Activated naive CD4-positive, alpha-beta T cell treated with anti-CD3 and anti-CD28 coated beads for 36 hours (primary cell): ENCODE measurements at places on chromosomes 2 and 18. TPM values are rescaled to one million over a fixed set of nuclear protein-coding genes. Genes with fewer than 3 reads are reported as not detected.

DNA sequence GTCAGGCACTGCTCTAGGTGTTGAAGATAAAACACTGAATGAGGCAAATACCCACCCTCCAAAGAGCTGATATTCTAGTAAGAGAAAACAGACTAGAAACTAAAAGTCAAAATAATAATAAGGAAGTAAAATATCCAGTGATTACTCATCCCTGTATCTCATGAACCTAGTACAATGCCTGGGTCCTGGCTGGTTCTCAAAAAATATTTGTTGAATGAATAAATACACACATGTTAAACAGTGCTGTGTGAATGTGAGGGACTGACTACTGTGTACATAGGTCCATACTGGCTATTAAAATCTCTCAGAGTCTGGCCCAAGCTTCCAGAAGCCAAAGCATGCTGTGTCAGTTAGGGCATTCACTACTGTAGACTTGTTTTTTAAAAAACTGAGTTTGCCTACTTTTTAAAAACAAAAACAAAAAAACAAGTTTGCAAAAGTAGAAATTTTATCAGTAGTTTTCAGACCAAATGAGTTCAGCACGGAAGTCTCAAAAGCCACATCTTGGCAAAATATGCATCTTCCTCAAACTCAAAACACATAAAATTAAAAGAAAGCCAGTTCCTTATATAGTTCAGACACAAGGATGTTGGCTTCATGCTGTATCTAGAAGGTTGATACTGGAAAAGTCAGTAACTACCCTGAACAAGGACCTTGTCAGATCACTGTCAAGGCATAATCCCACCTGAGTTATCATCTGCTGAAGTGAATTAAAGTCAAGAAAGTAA lies 136.2 kb downstream of the THADA start:
- H3K27ac ChIP-seq, result no peak overlapping the region
- H3K27me3 ChIP-seq, result no peaks in the 10 kb centered on the region

DNA sequence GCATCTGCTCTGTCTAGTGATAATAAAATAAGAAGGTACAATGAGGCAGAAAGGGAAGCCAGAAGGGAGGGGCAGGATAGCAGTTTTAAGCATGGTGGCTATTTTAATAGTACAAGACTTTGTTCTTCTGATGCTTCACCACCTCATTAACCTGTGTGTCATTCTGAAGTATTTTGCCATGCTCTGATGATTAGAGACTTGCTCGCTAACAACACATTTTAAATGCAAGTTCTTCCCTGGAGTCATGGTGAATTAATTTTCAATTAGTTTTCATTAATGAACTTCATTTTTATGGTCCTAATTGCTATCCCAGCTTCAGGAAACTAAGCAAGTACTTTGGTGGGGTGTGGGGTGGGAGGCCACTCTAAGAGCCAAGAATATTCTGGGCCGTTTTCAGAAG lies 25.7 kb upstream of the LNPK start:
- peaks cover 19% of the 10 kb centered on the region for H3K27me3 ChIP-seq
- no peak for DNase-seq
- H3K4me1 ChIP-seq, result no peaks in the 10 kb centered on the region
- H3K4me3 ChIP-seq, result no peak overlapping the region
- no peak overlapping the region for H3K27ac ChIP-seq

DNA sequence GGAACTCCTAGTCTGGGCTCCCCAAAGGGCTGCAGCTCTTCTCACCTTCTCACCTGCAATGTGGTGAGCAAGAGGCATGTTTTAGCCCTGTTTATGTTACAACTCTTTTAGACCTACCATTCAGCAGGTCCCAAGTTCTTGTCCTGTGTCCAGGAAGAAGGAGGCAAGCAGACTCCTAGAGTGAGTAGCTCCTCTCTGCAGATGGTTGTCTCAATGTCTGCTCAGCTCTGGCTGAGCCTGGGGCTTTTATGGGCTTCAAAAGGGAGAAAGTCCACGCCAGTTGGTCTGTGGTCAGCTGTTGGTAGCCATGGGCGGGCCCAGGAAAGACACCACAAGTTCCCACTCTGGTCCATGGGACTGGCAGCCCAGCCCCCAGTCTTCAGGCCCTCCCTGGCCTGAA lies 148.1 kb upstream of the HS6ST1 start:
- DNase-seq, result no peak
- H3K4me1 ChIP-seq, result no peaks in the 10 kb centered on the region
- H3K27me3 ChIP-seq, result peaks cover 2% of the 10 kb centered on the region
- no peak overlapping the region for H3K27ac ChIP-seq
- H3K36me3 ChIP-seq, result peaks cover 4% of the 10 kb centered on the region
- no peak overlapping the region for H3K4me3 ChIP-seq

DNA sequence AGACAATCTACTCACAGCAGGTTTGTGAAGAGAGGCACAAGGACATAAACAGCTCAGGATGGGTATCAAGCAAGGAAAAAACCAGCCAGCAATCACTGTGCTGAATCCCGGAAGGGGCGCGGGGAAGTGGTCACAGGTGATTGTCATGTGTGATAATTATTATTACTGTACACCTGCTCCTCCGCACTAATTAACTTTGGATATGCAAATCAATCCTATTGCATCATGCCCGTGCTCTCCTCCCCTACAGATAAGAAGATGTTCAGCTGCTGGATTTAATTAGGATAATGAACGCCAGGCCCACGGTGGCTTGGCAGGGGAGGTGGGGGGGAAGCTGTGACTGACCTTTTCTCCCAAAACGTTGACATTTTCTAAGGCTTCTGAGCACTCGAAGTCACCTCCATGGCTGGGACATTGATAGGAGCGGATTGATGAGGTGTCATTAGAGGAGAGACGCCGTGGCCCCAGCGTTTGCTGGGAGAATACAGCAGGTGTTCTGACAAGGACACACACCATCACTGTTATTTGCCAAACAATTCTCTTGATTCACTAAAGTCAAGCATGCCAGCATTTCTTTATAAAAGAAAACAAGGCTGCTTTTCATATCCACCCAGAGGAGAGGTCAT lies 160.3 kb upstream of the VRK2 start:
- DNase-seq, result no peak
- H3K4me3 ChIP-seq, result no peak overlapping the region
- H3K36me3 ChIP-seq, result no peaks in the 10 kb centered on the region
- peaks cover 2% of the 10 kb centered on the region for H3K27me3 ChIP-seq
- peaks cover 10% of the 10 kb centered on the region for H3K4me1 ChIP-seq

- H3K4me1 ChIP-seq, result no peaks in the 10 kb centered on the region
- H3K27me3 ChIP-seq, result no peaks in the 10 kb centered on the region
- H3K4me3 ChIP-seq, result no peak overlapping the region
- H3K27ac ChIP-seq, result no peak overlapping the region
- H3K36me3 ChIP-seq, result no peaks in the 10 kb centered on the region
- no peak for DNase-seq
These were observed 796.2 kb downstream of the KCNJ3 start for GRCh38 chr2:155494744-155495143.

- no peak for DNase-seq
- H3K27me3 ChIP-seq, result peaks cover 9% of the 10 kb centered on the region
- no peak overlapping the region for H3K27ac ChIP-seq
- no peak overlapping the region for H3K4me3 ChIP-seq
These were observed 83.7 kb downstream of the EIF2AK3 start for GRCh38 chr2:88543541-88544057.

DNA sequence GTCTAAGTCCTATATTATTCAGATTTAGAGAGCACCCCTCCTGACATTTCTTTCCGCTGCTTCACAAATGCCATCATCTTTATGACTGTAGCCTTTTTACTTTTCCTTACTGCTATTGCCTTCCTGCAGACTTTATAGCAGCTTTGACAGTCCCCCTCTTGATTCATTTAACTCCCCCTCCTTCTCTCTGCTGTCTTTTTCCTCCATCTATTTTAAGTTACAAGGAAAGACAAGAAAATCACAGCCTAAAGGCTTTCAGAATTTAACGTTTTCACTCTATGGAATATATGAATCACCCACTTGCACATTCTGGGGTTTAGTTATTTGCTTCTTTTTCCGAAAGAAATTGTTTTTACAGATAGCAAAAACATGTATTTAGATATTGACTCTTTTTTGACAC lies 183.4 kb upstream of the SETBP1 start:
- no peak for DNase-seq
- no peak overlapping the region for H3K4me3 ChIP-seq
- no peaks in the 10 kb centered on the region for H3K36me3 ChIP-seq
- no peaks in the 10 kb centered on the region for H3K27me3 ChIP-seq
- no peaks in the 10 kb centered on the region for H3K4me1 ChIP-seq
- H3K27ac ChIP-seq, result no peak overlapping the region

- H3K36me3 ChIP-seq, result no peaks in the 10 kb centered on the region
- H3K27me3 ChIP-seq, result no peaks in the 10 kb centered on the region
- no peak for DNase-seq
- peak overlapping the region; percentile 76 for H3K27ac ChIP-seq
- H3K4me3 ChIP-seq, result peak overlapping the region; percentile 47
These were observed 14.3 kb upstream of the CTLA4 start for GRCh38 chr2:203853271-203853670.

DNA sequence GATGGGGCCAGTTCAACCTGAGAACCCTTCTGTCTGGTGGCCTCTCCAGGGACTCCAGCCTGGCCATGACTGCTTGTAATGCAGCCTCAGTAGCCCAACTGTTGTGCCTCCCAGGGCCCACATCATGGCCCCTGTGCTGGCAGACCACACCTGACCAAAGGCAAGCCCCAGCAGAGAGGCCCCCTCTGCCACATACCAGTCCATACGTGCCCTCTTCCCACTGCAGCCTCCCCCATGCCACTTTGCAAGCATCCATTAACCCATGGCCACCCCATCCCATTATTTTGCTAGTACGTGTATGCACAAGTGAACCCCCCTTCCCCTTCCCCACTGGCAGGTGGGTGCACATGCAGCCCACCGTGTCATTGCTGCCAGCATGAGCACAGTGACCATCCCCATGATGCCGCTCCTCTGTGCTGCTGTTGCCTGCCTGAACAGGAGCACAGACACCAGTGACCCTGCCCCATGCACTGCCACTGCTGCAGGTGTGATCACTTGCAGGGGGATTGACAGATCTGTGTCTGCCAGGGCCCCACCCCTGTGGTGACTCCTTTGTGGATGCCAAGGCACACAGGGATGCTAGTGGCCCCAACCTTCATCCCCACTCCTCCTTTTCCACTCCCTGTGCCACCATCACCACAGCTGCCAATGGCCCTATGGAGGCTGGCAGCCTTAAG lies 330.0 kb upstream of the DSEL start:
- H3K4me3 ChIP-seq, result no peak overlapping the region
- H3K36me3 ChIP-seq, result no peaks in the 10 kb centered on the region
- no peaks in the 10 kb centered on the region for H3K27me3 ChIP-seq
- no peaks in the 10 kb centered on the region for H3K4me1 ChIP-seq
- H3K27ac ChIP-seq, result no peak overlapping the region

- H3K4me1 ChIP-seq, result no peaks in the 10 kb centered on the region
These were observed 91.7 kb upstream of the MMADHC start for GRCh38 chr2:149679286-149679685.

DNA sequence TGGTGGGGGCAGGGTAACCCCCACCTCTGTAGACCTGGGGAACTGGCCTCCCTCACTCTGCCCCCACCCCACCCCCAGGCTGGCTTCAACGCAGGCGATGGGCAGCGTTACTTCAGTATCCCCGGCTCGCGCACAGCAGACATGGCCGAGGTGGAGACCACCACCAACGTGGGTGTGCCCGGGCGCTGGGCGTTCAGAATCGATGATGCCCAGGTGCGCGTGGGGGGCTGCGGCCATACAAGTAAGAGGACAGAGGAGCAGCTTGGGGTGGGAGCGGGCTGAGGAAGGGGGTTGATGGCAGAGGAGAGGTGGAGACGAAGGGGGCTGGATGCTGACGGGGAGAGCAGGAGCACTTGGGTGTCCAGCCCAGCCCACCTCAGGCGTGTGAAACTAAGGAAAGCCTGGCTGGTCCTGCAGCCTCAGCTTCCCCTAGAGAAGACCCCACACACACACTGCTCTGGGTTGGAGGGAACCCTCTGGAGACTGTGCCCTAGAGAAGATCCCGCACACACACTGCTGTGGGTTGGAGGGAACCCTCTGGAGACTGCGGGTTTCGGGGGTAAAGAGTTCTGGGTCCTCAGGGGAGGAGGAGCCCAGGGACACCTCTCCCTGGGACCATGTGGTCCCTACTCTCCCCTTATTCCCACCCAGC lies 36.2 kb downstream of the SNED1 start:
- no peaks in the 10 kb centered on the region for H3K27me3 ChIP-seq
- H3K4me1 ChIP-seq, result peaks cover 12% of the 10 kb centered on the region

DNA sequence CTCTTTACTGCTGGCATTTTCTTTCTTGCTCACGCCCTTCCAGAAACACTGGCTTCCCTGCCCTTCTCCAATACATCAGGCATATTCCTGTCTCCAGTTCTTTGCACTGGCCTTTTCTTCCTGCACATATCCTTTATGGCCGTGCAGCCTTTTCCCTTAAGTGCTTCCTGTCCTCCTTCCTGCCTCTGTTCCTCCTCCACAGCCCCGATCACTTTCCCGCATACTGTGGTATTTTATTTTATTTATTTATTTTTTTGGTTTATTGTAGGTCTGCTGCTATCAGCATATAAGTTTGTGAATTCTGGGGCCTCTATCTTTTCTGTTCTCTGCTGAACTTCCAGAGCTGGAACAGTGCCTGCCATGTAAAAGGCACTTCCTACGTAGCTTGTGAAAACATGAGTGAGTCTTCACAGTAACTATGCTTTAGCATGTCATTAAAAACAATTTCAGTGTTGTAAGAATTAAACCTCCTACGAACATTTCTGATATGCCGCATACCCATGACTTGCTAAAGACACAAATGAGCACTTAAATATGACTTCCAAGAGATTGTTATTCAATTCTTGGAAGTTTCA lies 289.1 kb downstream of the TRIB2 start:
- H3K4me1 ChIP-seq, result no peaks in the 10 kb centered on the region
- peaks cover 8% of the 10 kb centered on the region for H3K27me3 ChIP-seq
- DNase-seq, result no peak
- no peaks in the 10 kb centered on the region for H3K36me3 ChIP-seq

GRCh38 chr2:145874466-145874865 lies 1354.5 kb upstream of the ZEB2 start:
- no peak for DNase-seq
- H3K27me3 ChIP-seq, result no peaks in the 10 kb centered on the region
- no peak overlapping the region for H3K4me3 ChIP-seq
- no peaks in the 10 kb centered on the region for H3K36me3 ChIP-seq
- H3K27ac ChIP-seq, result no peak overlapping the region
- H3K4me1 ChIP-seq, result no peaks in the 10 kb centered on the region

GRCh38 chr2:52897511-52898044 lies 870.0 kb upstream of the CHAC2 start:
- H3K4me3 ChIP-seq, result no peak overlapping the region
- no peaks in the 10 kb centered on the region for H3K36me3 ChIP-seq
- H3K27ac ChIP-seq, result no peak overlapping the region
- DNase-seq, result no peak
- H3K4me1 ChIP-seq, result no peaks in the 10 kb centered on the region
- no peaks in the 10 kb centered on the region for H3K27me3 ChIP-seq

DNA sequence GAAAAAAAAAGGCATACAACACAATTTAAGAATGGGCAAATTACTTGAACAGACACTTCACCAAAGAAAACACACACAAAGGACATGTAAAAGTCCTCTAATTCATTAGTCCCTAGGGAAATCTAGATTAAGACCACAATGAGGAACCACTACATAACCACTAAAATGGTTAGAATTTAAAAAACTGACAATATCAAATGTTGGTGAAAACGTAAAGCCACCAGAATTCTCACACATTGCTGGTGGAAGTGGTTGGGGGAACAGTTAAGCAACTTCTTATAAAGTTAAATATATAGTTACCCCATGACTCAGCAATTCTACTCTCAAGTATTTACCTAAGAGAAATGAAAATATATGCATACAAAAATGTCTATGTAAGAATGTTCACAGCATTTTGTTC lies 11.8 kb downstream of the RTN4 start:
- peaks cover 17% of the 10 kb centered on the region for H3K36me3 ChIP-seq
- H3K27ac ChIP-seq, result peak overlapping the region; percentile 24
- no peaks in the 10 kb centered on the region for H3K27me3 ChIP-seq
- no peak overlapping the region for H3K4me3 ChIP-seq

IKZF2 gene
- total RNA-seq, result 1.7 TPM

ABCB11 gene
- total RNA-seq, result not detected

SLC30A3 gene
- 0.55 TPM for total RNA-seq

VPS4B gene
- 28.7 TPM for total RNA-seq

RRM2 gene
- total RNA-seq, result 514 TPM

PPP1R1C gene
- not detected for total RNA-seq

ICA1L gene
- total RNA-seq, result 5.7 TPM

ATP6V1B1 gene
- total RNA-seq, result not detected
